ENCODE measurements at places on chromosomes 7 and 10.

- peak; percentile 35 for DNase-seq
Measured at GRCh38 chr10:101291331-101292193, 62.3 kb upstream of the LBX1 start.

DNA sequence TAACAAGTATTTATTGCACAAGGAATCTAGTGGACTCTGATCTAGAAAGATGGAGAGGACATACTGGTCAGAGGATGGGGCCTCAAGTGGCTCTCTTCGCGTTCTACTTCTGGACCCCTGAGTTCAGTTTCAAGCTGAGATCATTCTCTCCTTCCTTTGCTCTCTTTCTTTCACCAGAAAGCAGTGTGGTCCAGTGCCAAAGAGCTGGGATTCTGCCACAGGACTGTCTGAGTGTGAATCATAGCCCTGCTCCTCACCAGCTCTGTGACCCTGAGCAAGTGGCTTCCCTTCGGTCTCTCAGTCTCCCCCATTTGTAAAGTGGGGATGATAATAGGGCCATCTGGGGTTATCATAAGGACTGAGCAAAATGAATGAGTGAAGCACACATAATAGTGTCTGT lies 715.2 kb downstream of the SUGCT start:
- no peak for DNase-seq

- no peak for DNase-seq
Measured at GRCh38 chr10:95834406-95834805, 73.4 kb upstream of the CC2D2B start.

DNA sequence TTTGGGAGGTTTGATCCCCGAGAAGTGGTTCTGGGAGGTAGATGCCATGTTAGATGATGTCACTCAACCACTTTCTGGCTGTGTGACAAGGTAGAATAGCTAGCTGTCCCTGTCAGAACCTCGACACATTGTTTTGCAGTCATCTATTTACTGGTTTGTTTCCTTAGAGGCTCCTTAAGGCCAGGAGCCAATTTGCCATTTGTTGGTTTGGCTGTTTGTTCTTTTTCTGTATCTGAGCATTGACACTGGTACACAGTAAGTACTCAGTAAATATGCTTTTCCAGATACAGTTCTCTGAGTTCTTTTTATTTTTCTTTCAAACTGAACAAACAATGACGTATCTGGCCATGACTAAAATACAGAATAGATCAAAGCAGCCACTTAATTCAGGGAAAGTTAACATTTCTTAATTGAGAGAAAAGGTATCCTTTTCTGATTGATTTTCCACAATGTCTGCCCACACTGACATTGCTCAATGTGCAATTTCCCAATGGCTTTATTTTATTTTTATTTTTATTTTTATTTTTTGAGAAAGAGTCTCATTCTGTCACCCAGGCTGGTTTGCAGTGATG lies 121.6 kb downstream of the SPAG6 start:
- DNase-seq = no peak

DNA sequence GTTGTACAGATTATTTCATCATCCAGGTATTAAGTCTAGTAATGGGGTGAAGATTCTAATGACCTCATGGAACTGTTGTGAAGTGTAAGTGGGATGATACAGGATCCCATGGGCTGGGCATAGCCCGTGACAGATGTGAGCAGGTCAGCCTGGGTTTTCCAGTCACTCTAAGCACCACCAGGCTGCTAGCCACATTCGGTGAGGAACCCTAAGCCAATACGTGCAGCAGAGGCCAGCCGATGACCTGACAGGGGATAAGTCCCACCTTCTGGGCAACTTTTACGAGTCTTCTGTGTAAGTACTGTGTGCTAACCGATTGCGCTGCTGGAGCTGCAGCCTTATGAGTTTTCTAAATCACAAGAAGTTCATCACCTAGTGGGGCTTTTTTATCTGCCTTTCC lies 7.3 kb downstream of the ZNF503 start:
- no peak for DNase-seq

GRCh38 chr7:96720843-96721242 lies 11.2 kb upstream of the SEM1 start:
- DNase-seq = no peak

DNA sequence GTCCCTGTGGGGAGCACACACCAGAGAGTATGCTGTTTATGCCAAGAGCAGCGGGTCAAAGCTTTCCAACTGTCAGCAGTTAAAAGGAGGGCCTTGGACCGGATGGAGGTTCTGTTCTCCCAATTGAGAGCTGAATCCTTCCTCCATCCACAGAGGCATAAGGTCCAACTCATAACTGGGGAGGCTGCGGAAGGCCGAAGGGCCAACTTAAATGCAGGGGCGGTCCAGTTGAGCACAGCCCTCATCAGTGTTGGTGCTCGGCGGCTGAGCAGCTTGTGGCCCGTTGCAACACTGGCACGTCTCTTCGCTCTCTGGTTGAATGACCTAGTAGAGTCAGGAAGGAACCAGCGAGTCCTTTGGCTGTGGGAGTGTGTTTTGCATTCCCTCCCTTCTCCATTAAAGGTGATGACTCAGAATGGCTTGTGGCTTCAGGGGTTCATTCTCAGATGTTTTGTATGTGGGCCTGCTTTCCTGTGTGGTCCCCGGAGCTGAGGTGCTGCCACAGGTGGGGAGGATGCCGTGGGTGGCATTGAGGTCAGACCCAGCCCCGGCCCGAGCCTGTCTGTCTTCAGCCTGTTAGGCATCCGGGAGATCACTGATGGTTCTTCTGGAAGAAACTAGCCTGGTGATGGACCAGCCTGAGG lies 44.8 kb upstream of the DMBT1 start:
- no peak for DNase-seq

All from MM.1S (cell line).